ENCODE measurements at places on chromosomes 5 and 9.

GRCh38 chr9:113634596-113635515 lies 171.3 kb downstream of the RGS3 start:
- no peak for DNase-seq

DNA sequence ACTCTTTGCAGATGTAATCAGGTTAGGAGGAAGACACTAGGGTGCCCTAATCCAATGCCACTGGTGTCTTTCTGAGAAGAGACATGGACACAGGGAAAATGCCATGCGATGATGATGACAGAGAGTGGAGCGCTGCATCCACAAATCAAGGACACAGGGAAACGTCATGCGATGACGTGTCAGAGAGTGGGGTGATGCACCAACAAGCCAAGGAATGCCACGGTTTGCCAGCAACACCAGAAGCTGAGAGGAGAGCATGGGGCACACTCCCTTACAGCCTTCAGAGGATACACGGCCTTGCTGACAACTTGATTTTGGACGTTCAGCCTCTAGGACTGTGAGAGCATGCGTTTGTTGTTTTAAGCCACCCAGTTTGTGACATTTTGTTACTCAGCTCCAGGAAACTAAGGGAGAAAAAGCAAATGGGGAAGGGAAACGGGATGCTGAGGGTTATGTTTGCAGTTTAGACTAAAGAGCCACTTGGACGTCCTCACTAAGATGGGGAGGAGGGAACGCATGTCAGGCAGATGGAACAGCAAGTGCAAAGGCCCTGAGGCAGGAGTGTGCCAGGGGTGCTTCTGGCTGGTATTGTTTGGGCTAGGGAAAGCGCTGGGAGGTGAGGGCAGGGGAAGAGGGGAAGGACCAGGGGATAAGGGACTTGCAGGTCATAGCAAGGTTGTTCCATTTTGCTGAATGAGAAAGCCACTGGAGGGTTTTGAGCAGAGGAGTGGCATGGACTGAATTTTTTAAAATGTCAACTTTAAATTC lies 2.5 kb upstream of the TENT4A start:
- DNase-seq, result no peak

DNA sequence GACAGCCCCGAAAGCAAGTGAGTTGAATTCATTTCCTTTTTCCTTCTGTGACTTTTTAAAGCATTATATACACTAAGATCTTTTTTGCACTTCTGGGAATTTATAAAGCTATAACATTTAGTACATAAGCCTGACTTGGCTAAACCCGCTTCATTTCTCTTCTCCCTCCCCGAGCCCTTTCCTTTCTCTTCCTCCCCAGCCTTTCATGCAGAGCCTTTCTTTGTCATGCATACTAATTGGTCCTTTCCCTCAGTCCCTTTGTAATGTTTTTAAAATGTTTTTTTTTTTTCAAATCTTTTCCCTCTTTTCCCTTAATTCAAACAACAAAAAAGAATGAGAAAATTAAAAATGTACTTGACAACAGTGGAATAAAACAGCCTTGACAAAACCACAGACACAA lies 246.4 kb downstream of the PSAT1 start:
- no peak for DNase-seq

- no peak for DNase-seq
These were observed at the start of gene SEPTIN8 for GRCh38 chr5:132777209-132778069. Gene SEPTIN8, minus strand, starts transcription at chr5:132777239. Its CDS starts 102 bp downstream, at chr5:132777137.

GRCh38 chr5:173971681-173972345 lies 17.2 kb upstream of the C5orf47 start:
- no peak for DNase-seq

- DNase-seq, result no peak
These were observed 20.4 kb downstream of the GOLPH3 start for GRCh38 chr5:32153723-32154122.

- no peak for DNase-seq
These were observed 168.1 kb downstream of the PDE4D start for GRCh38 chr5:59725392-59725767.

DNA sequence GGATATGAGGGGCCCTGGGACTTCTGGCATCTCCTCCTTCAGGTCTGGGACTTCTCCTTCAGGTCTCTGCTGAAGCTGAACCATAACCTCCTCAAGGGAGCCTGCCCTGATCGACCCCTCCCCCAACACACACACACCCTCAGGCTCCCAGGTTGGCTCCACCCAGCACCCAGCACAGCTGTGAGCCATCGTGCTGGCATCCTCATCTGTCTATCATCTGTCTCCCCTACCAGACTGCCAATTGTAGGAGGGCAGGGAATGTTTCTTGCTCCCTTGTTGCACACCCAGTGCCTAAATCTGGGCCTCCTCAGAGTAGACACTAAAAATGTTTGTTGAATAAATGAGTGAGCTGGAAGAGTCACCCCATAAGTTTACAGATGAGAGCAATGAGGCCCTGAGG lies 71.4 kb downstream of the LRSAM1 start:
- no peak for DNase-seq

DNA sequence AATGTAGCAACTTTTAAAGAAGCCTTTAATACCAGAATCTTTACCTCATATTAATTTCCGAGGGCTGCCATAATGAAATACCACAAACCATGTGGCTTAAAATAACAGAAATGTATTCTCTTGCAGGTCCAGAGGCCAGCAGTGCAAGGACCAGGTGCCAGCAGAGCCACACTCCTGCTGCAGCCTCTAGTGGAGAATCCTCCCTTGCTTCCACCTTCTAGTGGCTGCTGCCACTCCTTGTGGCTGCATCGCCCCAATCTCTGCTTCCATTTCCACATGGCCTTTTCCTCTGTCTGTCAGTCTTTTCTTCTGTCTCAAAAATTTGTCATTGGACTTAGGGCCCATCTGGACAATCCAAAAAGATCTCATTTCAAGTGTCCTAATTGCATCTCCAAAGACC lies 401.5 kb downstream of the EFNA5 start:
- DNase-seq, result no peak

DNA sequence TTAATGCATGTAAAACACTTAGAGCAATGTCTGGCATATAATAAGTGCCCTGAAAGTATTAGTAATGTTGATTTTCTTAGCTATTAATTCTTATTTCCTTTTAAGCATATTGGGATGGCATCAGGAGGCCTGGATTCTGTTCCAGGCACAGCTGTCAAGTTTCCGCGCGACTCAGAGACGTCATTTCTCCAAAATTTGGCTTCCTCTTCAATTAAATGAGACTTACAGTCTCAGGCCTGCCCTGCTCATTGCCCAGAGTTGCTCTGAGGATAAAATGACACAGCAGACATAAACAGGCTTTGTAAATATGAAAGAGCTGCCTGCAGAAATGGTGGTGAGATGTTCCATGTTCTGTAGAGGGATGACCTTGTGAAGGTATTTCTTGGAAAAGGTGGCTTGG lies 159.8 kb upstream of the GLRA1 start:
- DNase-seq, result no peak

- no peak for DNase-seq
These were observed 14.2 kb downstream of the NDUFAF2 start for GRCh38 chr5:60959156-60959555.

DNA sequence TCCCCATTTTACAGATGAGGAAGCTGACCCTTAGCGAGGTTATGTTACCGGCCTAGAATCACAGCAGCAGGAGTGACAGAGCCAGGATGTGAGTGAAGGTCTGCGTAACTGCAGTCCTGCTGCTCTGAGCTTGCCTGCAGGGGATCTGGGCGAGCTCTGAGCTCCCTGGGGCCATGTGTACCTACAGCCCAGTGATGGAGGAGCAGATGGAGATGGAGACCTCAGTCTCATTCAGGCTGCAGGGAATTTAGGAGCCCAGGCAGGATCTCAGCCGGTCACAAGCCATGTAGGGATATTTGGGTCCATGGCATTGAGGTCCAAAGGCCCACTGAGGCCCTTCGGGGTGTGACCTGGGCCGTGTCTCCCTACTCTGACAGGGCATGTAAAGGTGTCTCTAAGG lies 170.6 kb downstream of the CACNA1B start:
- DNase-seq, result no peak

DNA sequence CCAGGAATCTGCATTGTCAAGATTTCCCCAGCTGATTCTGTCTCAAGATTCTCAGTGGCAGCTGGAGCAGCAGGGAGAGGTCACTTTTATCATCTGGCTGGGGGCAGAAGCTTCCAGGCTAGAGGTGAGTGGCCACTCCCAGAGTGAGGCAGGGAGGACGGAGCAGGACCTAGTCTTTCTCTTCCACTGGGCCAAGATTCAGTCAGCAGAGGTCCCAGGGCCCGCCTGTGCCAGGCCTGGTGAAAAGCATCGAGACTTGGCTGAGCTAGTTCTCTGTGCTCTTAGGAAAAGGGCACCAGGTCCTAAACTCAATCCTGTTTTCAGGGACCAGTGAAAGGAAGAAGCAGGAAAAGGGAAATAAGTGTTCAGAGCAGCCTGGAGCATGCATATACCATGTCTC lies 46.6 kb downstream of the IRX1 start:
- no peak for DNase-seq

DNA sequence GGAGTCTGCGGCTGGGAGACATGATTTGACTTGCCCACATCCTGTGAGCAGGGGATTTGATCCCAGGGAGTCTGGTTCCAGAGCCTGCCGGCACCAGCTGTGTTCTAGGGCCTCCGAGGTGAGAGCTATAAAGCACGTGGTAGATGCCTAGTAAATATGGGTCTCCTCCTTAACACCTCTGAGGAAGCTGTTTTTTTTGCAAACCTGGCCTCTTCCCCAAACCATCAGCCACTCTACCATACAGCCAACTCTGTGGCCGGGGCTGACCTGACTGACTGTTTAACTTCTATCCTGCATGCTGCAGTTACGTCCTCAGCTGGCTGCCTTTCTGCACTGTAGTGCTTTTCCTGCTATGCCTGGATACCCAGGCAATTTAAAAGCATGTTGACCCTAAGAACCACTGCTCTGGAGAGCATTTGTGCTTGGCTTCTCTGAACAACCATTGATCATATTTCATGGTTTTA lies 220.5 kb downstream of the SLIT3 start:
- no peak for DNase-seq

DNA sequence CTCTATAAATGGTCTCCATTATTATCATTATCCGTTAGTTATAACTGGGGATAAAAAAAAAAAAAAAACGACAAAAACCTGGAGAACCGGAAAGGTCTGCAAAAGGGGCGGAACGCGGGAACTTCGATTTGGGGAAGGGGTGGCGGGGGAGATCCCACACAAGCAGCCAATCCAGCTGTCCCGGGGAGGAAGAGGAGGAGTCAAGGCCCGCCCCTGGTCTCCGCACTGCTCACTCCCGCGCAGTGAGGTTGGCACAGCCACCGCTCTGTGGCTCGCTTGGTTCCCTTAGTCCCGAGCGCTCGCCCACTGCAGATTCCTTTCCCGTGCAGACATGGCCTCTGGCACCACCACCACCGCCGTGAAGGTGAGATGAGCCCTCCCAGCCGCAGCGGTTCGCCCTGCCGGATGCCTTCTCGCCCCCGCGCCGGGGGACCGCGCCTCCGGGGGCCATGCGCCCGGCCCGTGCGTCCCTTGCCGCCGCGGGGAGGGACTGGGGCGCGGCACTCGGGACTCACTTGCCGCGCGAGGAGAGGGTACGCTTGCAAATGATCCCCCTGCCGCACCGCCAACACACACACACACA lies at the start of gene MTAP:
MTAP (plus strand) TSS at position 219 of the 583 bp plus-strand sequence; CDS start at position 332, 113 bp downstream.
- peak; percentile 96 for DNase-seq

GRCh38 chr9:135218331-135219225 lies 131.1 kb downstream of the OLFM1 start:
- DNase-seq, result no peak

DNA sequence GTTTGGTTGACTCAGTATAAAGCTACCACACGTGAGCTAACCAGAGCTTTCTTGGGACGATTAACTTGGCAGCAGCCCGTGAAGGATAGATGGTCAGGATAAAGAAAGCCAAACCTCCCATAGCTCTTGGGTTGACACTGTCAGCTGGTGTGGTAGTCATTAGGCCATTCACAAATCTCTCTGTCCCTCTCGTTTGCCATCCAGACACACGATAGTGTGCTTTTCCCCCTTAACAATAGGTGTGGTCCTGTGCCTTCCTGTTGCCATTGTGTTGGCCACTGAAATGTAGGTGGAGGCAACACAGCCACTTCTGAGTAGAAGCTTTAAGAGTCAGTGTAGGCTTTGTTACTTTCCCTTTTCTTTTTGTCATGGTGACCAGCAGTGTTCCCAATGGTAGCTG lies 11.7 kb downstream of the OR13J1 start:
- no peak for DNase-seq

DNA sequence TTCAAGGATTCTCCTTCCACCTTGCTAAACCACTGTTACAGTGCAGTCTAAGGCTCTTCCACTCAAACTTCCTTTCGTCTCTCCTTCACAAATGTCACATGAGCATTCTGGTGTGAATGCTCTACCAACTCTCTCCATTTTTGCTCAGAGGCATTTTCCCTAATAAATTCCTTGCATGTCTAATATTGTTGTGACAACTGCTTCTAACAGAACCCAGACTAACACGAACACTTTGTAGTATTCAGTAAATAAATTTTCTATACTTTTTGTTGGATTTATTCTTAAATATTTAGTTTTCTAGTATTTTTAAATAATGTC lies 24.0 kb downstream of the RAPGEF6 start:
- no peak for DNase-seq

GRCh38 chr5:746258-746761 lies 38.2 kb downstream of the ZDHHC11B start:
- no peak for DNase-seq
